Activated T-cell treated with anti-CD3 and anti-CD28 coated beads for 4 hours (primary cell): ENCODE measurements at places on chromosomes 5 and 9.

GRCh38 chr5:134079748-134080581 lies 34.5 kb upstream of the TCF7 start:
- peak; percentile 58 for DNase-seq

DNA sequence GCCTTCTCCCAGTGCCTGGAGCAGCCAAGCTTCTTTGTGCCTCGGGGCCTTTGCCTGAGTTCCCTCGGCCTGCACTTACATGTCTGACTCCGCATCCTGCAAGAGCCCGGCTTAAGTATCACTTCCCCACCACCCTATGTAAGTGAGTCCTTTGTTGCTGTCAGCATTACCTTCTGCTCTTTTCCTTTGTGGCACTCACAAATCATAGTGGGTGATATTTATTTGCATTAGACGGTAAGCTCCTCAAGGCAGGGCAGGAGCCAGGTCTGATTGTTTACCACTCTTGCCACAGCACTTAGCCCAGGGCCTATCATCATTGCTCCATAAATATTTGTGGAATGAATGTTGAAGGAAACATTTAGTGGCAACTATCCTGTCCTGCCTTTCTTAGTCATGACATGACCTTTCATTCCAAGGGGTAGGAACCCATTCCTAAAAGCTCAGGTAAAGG lies 4.8 kb downstream of the GM2A start:
- no peak for DNase-seq

GRCh38 chr9:4864698-4865097 lies 72.0 kb downstream of the RCL1 start:
- DNase-seq = no peak

DNA sequence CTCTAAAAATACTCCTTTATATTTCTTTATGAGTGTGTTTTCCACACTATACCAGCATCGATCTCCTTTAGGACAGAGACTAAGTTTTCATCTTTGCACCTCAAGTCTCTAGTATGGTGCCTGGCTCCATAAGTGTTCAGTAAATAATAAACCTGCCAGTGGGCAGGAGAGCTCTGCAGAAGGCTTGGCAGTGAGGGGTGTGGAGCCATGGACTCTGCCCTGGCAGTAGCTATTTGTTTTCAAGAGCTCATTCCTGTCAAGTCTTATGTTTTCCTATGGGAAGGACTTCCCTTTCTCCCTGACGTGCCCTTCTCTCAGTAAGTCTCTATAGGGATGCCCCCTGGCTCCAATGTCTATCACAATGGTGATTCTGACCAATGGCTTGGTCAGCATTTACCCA lies 252.2 kb downstream of the PIK3R1 start:
- no peak for DNase-seq

- no peak for DNase-seq
Measured at GRCh38 chr9:130064621-130065020, 10.9 kb downstream of the GPR107 start.

GRCh38 chr9:86413971-86414880 lies 60.0 kb upstream of the TUT7 start:
- no peak for DNase-seq

- DNase-seq = no peak
Measured at GRCh38 chr9:136014924-136015633, 53.9 kb upstream of the UBAC1 start.

GRCh38 chr9:126365780-126366179 lies 39.2 kb downstream of the MVB12B start:
- no peak for DNase-seq

DNA sequence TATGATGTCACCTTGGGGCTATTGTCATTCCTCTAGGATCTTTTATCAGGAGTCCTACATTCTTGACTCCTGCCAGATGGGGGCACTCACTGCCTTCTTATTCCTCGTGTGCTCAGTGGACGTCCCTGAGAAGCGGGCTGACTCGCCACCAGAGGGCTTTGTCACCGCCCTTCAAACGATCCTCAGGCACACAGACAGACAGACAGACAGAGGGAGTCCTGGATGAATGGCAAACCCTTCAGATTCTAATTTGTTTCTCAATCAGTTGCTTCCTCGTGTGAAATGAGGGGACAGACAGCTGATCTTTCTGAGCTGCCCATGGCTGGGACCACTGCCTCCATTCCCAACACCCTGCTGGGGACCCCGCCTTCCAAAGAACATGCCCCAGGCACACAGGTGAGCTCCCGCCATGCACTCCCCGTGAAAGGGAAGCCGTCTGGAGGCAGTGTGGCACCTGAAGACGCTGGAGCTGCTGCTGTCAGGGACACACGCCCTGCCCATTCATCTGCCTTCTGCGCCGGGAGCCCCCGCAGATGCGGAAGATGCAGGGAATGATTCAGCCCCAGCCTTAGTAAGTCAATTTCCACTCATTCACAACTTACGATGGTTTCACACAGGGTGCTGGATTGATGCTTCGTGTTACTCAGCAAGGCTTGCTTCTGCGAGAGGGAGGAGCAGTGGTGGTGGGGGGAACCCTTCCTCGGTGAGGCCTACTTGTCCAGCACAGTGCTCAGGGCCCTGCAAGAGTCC lies 24.9 kb upstream of the SH3PXD2B start:
- DNase-seq = peak; percentile 33

DNA sequence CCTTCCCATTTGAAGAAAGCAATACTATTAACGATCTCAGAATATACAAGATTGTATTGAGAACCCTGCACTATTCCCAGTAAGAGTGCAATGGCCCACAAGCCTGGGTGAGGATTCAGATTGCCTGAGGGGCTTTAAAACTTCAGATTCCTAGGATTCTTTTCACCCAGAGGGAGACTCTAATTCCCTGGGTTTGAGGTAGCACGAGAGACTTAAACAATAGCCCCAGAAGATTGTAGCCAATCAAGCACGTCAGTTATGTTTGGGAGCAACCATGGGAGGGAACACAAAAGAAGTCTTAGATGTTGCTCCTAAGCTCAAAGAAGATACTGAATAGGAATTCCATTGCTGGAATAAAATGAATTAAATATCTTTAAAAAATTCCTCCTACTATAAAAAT lies 17.9 kb downstream of the MRPS27 start:
- DNase-seq = no peak

GRCh38 chr9:35954942-35955546 lies 2.9 kb downstream of the OR2S2 start:
- no peak for DNase-seq

DNA sequence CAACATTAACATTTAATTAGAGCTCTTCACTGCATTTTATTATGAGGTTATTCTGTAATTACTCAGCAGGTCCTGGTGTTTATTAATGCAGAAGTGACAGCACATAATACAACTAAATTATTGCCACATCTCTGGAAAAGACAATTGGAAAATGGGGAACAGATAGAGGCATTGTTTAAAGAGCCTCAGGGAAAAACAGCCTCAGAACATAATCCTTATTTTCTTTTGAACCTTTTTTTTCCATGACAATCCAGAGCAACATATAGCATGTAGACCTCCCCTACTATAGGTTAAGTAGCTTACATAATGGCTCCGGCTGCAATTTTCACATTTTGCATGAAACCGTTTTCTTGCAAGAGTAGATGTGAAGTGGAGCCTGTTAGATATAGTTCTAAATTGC lies 87.2 kb downstream of the RMI1 start:
- no peak for DNase-seq

GRCh38 chr5:180142021-180142765 lies 66.8 kb downstream of the RASGEF1C start:
- no peak for DNase-seq

DNA sequence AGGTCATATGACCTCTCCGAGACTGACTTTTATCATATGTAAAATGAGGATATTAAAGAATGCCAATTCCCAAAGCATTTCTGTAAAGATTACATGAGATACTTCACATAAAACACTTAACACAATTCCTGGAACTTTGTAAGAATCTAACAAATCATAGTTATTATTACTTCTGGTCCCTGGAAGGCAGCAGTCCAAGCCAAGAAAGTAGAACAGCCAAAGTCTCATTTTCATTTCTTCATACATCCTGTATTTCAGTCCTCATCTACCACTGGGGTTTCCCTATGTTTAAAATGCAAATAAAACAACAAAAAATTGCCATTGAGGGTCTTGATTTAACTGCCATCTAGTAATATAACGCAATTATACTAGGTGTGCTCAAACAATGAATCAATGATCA lies 179.5 kb downstream of the MARCHF11 start:
- no peak for DNase-seq

GRCh38 chr5:119070578-119070827 lies 384 bp upstream of the DMXL1 start:
- DNase-seq = no peak

- DNase-seq = no peak
Measured at GRCh38 chr5:95261437-95262175, 23.3 kb downstream of the MCTP1 start.

DNA sequence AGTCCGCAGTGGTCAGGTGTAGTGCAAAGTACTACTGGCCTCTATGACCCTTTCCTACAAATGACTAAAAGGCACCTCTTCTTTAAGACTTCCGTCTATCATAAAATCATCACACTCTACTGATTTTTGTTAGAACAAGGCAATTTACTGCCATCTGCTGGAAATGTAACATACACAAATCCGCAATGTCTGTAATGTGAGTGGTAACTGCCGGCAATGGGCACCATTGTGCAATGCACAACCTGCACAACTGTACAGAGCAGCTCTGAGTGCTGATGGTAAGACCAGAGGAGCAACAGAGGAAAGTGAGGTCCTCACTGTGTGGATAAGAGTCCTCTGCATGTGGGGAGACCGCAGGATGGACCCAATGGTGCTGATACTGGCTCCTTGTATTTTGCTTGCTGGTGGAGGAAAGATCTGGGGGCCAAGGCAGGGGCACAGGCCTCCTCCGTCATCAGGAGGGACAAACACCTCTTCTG lies 103.7 kb downstream of the ATPSCKMT start:
- DNase-seq = no peak

GRCh38 chr5:105849701-105850100 lies 1821.0 kb downstream of the EFNA5 start:
- DNase-seq = no peak

DNA sequence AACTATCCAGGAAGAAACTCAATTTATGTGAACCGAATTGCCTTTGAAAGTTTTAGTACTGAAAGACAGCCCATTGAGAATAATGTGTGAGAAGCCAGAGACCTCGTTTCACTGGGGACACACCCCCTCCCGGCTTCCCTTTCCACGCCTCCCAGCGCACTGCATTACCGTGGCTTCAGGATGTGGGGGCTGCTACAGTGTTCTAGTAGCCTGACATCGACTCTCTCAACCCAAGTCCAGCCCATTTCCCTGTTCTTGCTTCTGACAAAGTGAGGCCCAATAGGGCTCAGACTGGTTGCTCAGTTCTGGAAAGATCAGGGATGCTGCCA lies 3.5 kb downstream of the PAX5 start:
- DNase-seq = no peak

DNA sequence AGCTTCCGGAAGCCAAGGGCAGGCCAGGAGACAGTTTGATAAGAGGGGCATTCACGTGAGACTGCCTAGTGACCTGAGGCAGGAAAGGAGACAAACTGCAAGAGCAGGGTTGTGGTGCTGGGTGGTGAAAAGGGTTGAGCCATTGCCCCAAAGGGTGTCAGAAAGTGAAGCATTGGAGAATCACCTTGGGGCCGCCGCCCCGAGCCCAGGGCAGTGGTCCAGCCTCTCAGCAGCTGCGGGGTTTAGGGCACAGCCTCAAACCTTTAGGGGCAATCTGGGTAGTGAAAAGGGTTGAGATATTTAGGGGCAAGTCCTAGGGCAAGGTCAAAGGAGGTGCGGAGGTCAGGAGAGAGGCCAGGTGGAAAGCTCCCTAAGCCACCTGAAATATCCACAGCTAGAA lies 10.4 kb upstream of the ANKRD33B start:
- DNase-seq = no peak

DNA sequence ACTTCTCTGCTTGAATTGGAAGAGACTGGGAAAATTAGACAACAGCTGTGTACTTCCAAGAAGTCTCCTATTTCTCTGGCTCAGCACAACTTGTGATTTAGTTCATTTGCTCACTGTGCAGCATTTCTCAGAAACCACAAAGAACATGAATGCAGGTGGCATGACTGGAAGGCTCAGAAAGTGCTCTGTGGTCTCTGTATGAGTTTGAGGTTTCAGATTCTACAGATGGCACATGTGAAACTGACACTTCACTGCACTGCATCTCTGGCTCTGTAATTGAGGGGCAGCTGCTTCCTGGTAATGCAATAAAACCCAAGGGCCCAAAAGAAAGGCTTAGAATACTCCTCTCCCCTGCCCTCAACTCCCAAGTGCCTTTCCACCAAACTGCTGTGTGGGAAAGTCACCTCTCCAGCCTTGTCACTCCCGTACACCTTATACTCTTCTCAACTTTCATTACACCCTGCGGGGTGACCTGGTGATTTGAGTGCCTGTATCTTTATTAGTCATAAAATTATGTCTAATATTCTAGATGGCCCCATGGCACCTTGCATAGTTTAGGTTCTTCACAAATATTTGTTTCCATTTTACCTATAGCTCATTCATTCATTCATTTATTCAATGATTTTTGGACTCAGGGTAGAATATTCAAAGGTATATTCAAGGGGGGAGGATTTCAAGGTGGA lies 82.5 kb downstream of the ESM1 start:
- DNase-seq = no peak

- DNase-seq = no peak
Measured at GRCh38 chr9:125428902-125429467, 167.4 kb downstream of the GAPVD1 start.

DNA sequence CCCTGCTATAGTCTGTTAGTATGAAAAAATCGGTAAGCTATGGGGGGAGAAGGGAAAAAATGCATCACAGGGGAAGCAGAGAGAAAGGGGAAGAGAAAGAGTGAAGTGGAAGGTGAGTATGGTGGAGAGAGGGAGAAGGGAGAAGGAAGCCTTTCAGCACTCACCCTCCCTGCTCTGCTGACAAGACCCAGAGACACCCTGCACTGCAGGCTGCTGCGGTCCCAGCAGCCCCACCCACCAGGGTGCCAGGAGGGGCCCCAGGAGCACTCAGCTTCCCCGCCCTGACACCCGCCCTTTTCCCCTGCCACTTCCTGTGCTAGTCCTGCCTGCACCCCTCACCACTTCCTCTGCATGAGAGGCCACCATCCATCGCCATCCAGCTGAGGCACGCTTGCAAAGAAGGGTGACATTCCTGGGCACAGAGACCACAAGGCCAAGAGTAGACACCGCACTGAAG lies 12.7 kb downstream of the STK10 start:
- DNase-seq = peak; percentile 75

DNA sequence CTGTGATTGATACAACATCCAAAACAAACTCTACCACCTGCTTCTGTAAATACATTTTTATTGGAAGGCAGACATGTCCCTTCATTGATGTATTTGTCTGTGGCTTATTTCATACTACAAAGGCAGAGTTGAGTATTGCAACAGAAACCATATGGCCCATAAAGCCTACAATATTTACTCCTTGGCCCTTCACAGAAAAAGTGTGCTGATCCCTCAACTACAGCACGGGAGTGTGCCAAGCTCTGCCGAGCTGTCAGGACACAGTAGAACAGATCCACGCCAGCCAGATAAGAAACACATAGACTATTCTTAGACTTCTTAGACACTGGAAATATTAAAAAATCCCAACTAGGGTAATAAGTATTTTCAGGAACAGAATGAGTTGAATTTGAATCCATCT lies 13.2 kb downstream of the TICAM2 start:
- no peak for DNase-seq

DNA sequence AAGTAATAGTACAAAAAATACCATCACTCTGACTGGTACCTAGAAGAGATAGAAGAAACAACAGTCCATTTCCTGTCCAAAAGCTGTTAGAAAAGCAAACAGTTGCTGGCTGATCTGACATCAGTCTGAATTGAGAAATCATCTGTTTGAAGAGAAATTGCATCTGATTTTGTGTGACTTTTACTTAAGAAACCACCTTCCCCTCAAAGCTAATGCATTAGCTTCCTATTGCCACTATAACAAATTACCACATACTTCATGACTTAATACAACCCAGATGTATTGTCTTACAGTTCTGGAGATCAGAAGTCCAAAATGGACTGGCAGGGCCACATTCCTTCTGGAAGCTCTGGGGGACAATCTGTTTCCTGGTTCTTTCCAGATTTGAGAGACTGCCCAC lies 385.9 kb upstream of the TLE4 start:
- DNase-seq = no peak
